Neural progenitor cell (in vitro differentiated cells): ENCODE measurements at places on chromosomes 1 and 21.

- DNase-seq: no peak
Measured at GRCh38 chr1:111894497-111894896, 95.0 kb downstream of the KCND3 start.

DNA sequence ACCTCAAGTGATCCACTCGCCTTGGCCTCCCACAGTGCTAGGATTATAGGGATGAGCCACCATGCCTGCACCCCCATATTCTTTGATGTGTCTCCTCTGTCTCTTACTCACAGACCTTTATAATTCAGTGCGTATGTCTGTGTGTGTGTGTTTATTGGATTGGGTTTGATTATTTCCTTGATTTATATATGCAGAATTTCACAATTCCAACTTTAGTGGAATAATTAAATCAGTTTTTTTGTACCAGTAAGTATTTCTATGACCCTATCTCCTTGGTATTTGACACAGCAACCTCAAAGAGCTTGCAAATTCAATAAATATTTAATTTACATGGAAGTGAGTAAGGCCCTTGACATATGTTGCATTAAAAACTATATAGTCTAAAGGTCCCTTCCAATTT is 333.9 kb upstream of the ADAMTS5 start:
- DNase-seq: no peak

DNA sequence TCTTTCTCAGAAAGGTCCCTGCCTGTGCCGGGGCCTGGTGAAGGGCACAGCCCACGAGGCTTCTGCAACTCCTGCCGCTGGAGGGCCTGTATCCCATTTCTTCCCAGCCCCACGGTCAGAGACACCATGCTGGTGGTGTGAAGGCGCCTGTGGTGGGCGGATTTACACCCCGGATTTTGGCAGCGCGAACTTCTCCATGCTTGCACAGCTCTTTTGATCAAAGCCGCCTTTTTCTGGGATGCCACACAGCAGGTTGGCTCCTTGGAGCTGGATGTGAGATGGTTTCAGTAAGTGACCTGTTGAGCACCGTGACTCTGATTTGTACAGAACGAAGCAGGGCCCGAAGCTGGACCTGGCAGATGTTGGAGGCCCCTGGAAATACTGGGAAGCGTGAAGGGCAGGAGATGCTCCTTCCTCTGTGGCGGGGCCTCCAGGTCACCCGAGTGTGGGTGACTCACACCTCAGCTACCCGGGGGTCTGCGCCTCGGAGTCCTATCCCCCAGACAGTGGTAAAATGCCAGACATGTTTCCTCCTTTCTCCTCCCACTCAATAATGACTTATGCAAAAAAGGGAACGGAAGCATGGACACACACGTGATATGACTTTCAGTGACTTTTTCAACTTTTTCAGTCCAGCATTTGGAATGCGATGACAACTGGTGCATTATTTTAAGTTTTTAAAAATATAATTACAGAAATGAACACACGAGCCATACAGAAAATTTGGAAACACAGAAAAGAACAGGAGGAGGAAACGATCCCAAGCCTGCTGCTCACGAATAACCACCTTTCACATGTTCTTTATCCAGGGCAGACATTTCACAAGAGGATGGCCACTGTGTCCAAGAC is 9.0 kb downstream of the UMODL1 start:
- no peak for DNase-seq

DNA sequence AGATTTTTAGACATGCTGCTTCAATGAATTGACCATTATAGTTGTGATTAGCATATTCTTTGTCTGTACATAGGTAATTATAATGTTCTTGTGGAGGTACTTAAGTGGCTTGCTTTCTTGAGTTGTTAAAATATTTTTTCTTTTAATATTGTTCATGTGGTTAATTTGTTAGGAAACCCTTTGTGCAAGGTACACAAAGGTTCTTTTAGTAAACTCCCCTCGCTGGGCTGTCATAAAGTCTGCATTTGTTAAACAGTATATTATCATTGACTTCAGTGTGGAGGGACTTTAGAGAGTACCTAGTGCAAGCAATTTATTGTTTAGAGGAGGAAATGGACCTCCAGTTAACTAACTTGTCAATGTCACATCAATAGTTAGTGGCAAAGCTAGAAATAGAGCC is 52.5 kb downstream of the DISP1 start:
- DNase-seq: no peak

DNA sequence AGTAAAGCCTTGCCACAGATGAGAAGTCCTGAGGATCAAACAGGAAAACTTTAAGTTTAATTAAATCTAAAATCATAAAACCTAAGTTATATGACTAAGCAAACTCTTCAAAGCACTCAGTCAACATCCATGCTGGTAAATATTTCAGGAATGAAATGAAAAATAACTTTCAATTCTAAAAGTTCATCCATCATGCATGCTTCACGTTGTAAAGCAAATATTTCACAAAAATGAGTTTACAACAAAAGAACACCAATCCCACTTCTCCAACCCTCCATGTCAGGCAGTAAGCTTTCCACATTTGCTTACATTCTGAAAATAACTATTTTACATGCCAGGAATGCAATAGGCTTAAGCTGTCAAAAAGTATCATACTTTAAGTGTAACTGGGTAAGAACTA is 16.8 kb downstream of the APP start:
- no peak for DNase-seq

DNA sequence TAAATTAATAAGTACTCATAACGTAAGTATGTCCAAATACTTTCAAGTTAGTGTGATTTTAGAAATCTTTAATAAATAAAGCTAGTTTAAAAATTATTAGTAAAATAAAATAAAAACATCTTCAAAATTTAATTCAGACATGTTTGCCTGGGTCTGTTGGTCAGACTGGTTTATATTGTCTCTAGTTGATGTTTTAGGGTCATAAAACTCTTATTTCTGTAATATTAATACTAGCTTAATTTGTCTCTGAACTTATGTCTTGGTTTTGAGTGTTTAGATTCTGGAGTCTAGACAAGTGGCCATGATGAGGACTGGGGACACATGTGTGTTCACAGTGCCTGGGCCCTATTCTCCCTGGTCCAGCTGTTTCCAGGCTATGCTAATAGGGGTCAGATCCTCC is 184.5 kb upstream of the TNR start:
- DNase-seq: no peak
